ENCODE measurements at places on chromosomes 3 and 15. TPM values are rescaled to one million over a fixed set of nuclear protein-coding genes. Genes with fewer than 3 reads are reported as not detected.

- DNase-seq: no peak
These were observed 23.9 kb upstream of the NEK10 start for GRCh38 chr3:27392950-27393679.

DNA sequence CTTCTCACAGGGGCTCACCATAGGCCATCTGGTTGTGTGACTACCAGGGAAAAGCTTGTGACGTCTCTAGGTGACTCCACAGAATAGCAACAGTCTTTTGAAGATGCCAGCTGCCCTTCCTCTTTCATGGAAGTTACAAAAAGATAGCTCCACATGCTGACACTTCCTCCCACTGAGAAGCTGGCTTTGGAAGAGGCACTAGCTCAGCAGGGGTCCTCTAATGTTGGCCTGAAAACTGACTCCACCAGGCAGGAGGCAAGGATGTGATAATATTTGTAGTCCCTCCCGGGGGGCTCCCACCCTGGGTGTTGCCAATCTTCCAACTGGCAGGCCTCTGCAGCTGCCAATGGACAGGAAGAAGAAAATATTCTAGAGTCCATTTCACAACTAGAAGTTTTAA lies 343.5 kb downstream of the NEK10 start:
- DNase-seq: no peak

DNA sequence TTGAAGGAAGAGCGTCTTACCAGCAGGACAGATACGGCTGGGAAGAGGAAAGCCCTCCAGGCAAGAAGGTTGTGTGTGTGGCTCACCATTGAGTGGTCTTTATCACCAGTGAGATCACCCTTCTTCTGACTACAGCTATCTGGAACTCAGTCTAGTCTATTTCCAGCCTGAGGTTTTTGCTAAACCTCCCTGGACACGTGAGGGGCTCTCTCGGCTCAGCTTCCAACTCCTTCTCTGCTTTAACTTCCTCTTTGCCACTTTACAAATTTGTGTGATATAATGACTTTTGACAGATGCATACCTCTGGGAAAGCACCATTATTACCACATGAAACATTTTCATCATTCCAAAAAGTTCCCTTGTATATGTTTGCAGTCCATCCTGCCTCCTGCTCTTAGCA lies 15.3 kb upstream of the ROPN1 start:
- DNase-seq: no peak

GRCh38 chr3:128568602-128569490 lies 75.8 kb upstream of the GATA2 start:
- DNase-seq: no peak

GRCh38 chr3:12964711-12965612 lies 108.3 kb downstream of the IQSEC1 start:
- no peak for DNase-seq

- DNase-seq: no peak
These were observed 14.4 kb upstream of the CMTM8 start for GRCh38 chr3:32224016-32224516.

- DNase-seq: no peak
These were observed 6.9 kb downstream of the CXCR6 start for GRCh38 chr3:45950131-45950530.

Gene MST1R
- total RNA-seq: 0.79 TPM

Gene MYZAP
- total RNA-seq: 526 TPM

All from heart left ventricle (tissue), 16 donors.